GM03348 (cell line): ENCODE measurements at places on chromosomes 12 and 14.

GRCh38 chr12:2507814-2508213, 287.0 kb upstream of the FKBP4 start:
- DNase-seq = no peak

GRCh38 chr14:102584871-102585869, 7.3 kb upstream of the RCOR1 start:
- DNase-seq = no peak

- DNase-seq = no peak
Measured at GRCh38 chr12:233615-233968, 19.6 kb upstream of the SLC6A12 start.

GRCh38 chr12:124233041-124233796, 61.7 kb upstream of the RFLNA start:
- peak; percentile 90 for DNase-seq

GRCh38 chr14:49881350-49882001, 11.4 kb upstream of the ARF6 start:
- DNase-seq = no peak

DNA sequence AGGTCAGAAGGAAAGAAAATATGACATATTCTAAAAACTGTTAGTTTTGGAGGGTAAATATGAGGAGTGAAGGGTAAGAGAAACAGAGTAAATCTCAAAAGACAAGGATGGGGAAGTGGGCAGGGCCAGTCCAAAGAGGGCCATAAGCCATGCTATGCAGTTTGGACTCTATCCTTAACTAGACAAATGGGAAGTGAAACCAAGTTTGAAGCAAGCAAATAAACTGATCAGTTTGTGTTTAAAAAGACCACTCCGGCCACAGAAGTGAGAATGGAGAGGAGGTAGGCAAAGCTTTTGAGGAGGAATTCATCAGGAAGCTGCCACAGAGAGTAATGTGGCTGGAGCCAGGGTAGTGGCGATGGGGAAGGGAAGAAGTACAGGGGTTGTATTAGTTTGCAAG, 37.5 kb upstream of the DAAM1 start:
- no peak for DNase-seq

DNA sequence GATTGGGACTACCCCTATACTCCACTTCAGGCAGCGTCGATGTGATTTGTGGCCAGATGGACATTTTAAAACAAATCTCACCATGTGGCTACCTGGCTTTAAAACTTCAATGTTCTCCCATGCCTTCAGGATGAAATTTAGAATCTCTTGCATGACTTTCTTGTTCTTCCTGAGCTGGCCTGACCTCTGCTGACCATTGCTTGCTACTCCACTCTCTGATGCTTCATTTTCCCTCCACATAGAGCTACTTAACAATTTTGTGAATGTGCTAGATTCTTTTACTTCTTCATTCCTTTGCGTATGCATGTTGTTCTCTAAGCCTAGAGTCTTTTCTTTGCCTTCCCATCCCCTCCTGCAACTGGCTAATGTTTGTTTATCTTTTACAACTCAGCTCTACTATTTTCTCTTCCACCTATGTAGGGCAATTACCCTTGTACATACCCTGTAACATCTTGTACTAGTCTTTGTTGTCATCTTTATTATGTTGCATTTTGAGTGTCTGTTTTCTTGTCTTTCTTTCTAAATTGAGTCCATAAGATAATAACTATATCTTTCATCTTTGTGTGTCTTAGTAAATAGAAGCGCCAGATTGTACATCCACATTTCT, 41.2 kb downstream of the YLPM1 start:
- DNase-seq = peak; percentile 48
